ENCODE measurements at places on chromosomes 4 and X.

- DNase-seq, result no peak
Observed at GRCh38 chrX:1138476-1139184, 73.8 kb downstream of the CRLF2 start.

GRCh38 chr4:138177278-138177968 is 64.7 kb downstream of the SLC7A11 start:
- DNase-seq, result no peak

GRCh38 chr4:41013746-41014145 is 200.6 kb downstream of the APBB2 start:
- DNase-seq, result no peak

GRCh38 chr4:79147251-79147650 is 178.6 kb downstream of the NAA11 start:
- DNase-seq, result no peak

DNA sequence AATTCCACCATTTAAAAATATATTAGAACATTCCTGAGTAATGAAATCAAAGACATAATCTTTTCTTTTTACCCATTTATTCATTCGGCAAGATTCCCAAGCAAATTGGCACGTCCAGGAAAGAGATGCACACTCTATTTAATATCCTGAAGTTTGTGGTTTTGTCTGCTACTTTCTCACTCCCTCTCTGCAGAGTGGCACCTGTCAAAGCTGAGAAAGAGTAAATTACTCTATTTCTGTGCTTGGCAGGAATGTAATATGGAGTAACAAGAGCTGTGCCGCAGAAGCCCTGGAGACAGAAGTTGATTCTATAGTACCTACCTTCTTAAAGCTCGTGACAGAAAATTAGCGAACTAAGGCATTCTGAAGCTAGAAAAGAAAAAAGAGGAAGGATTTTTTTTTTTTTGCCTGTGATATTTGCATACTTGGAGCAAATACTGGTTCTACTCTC is 5.5 kb downstream of the GSTCD start:
- peak; percentile 20 for DNase-seq

DNA sequence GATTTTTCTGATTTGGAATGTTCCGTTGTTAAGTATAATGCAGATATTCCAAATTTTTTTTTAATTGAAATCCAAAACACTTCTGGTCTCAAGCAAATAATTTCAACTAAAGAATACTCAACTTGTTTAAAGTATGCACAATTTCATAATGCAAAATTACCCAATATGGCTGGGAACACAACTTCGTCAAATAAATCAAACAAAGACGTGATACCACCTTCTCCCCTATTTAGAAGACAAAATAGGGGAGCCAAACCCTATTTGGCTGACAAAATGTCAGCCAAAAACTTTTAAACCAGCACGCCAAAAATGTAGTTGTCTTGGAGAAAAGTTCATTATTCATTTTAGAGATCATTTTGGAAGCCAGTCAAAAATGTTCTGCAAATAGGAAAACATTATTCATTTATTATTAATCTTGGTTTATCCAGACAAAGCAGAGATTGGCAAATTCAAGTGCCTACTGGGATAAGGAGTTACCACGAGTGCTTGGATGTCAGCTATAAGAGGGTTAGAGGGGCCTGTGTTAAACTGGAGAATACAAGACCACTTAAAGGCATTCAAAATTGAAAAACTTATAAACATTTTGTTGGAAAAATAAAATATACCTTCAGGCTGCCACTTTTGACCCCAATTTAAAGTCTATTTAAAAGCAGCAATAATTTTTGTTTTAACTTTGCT is 3.3 kb upstream of the TKTL2 start:
- no peak for DNase-seq

DNA sequence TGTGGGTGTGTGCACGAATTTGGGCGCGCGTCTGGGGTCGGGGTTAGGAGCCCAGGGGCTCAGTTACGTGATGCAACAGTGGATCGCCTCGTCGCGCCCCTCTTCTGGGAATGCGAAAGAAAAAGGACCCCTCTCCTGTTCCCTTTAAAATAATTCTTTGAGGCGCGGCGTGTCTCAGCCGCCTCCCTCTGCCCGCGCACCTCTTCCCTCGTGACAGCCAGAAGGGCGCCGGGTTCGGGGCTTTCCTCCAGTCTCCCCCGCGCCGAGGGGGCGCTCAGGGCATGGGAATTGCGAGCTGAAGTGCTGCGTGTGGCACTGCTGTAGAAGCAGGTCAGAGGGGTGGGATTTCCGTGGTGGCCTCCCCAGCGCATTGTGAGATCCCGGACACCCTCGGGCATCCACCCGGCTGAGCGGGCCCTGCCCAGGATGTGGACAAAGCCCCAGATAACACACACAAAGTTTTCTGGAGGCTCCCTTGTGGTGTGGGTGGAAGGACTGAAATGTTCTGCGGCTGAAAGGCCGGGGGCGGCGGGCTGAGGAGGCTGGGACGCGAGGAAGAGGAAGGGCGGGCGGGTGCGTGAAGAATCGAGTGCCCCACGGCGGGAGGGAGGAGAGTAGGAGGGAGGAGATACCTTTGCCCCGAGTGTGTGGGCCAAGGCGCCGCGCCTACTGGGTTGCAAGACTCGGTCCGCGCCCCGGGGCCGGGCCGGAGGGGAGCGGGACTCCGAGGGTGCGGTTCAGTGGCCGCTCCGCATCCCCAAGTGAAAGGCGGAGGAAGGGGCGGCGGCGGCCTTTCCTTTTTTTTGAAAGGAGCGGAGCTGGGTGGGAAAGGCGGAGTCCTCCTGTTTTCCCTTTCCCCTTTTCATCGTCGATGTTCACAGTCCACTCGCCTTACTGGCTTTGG is 752 bp downstream of the SEPTIN11 start:
- peak; percentile 15 for DNase-seq

- DNase-seq, result no peak
Observed at GRCh38 chr4:17168571-17168970, 270.1 kb upstream of the LDB2 start.

DNA sequence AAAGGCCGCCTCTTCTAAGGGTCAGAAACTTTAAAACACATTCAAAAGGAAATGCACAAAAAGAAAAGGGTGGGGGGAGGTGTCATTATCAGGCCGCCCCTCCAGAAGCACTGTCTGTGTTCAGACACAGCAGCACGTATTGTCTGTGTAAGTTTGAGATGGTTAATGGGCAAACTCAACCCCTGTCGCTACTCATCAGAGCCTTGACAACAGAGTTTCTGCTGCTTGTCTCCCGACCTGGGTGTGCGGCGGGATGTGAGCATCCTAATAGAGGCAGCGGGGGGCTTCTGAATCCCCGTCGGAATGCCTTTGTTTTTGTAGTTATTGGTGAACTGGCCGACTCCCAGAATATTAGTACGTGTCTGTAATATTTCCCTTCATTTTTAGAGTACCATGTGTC is 158.9 kb downstream of the DCTD start:
- DNase-seq, result no peak

- DNase-seq, result peak; percentile 87
Observed at GRCh38 chr4:71026086-71026485, 32.6 kb downstream of the DCK start.

DNA sequence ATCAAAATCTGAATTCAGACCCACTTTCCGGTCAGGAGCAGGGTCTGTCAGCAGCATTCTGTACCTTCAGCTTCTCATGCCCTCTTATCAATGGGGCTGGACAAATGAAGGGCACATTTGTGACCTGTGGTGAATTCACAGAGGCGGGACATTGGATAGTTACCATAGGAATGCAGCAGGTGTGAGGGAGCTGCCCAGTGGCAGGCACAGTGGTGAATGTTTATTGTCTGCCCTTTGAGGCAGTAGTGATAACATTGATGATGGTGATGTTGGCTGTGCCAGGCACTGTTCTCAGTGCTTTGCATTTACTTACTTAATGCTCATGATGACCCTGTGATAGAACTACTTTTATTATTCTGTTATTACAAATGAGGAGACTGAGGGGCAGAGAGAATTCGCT is 101.2 kb upstream of the KIT start:
- no peak for DNase-seq

GRCh38 chrX:28585767-28586166 is 1.5 kb upstream of the IL1RAPL1 start:
- DNase-seq, result no peak

DNA sequence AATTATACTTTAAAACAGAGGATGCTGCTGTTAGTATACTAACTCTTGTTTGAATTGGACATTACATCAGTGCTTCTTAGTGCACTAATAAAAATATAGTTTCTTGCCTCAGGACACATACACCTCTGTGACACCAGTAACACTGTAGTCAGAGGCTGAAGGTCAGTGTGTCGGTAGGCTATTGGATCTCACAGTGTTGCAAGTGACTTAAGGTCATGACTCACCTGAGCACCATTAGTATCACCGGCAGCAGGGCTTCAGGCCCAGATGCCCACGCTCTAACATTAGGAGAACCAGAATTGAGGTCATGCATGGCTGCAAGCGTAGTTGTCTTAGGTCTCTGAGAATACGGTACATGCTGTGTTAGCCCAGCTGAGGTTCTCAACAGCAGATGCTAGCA is 15.2 kb downstream of the ETDC start:
- no peak for DNase-seq

DNA sequence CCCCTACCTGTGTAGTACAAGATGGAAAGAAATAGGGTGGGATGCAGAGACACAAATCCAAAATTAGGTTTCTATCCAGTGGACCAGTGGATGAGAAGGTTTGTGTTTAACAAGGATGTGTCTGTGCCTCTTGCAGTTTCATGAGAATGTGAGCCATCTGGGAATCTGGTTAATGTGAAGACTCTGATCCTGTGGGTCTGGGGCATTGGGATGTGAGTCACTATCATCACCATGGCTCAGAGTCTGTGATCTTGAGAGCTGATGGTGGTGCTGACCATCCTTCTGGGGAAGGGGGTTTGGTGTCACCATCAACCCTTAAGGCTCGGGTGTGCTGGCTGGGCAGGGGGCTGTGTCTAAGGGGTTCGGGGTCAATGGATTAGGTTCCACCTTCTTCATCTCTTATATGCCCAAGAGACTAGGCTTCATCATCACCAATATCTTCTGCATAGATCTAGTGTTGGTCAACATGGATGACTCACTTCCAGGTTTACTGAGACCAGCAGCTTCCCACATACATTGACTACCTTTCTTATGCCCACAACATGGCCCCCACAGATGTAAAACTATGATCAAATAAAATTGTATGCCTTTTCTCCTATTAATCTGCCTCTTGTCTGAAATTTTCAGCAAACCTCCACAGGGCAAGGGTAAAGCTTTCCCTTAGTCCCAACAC is 65.7 kb upstream of the MID1 start:
- no peak for DNase-seq

DNA sequence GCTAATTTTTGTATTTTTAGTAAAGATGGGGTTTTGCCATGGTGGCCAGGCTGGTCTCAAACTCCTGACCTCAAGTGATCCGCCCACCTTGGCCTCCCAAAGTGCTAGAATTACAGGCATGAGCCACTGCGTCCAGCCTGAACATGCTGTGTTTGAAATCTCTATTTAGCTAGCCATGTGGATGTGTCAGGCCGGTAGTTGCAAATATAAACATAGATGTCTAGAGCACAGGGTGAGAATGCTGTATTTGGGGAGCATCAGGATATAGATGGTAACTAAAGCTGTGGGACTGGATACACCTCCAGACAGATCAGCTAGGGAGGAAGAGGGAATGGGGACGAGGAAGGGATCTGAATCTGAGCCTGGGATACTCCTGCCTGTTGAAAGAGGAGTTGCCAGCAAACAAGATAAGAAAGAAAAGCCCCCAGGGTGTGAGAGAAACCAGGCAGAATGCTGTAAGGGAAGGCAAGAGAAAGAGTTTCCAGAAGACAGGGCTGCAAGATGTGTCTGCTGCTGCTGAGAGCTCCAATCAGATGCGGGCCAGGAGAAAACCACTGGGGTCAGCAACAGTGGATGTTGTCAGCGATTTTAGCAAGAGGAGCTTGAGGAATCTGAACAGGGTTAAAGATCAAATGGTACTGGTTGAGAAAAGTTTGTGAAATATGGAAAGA is 177.4 kb downstream of the PALLD start:
- no peak for DNase-seq

- no peak for DNase-seq
Observed at GRCh38 chr4:110306303-110306702, 107.9 kb upstream of the ELOVL6 start.

DNA sequence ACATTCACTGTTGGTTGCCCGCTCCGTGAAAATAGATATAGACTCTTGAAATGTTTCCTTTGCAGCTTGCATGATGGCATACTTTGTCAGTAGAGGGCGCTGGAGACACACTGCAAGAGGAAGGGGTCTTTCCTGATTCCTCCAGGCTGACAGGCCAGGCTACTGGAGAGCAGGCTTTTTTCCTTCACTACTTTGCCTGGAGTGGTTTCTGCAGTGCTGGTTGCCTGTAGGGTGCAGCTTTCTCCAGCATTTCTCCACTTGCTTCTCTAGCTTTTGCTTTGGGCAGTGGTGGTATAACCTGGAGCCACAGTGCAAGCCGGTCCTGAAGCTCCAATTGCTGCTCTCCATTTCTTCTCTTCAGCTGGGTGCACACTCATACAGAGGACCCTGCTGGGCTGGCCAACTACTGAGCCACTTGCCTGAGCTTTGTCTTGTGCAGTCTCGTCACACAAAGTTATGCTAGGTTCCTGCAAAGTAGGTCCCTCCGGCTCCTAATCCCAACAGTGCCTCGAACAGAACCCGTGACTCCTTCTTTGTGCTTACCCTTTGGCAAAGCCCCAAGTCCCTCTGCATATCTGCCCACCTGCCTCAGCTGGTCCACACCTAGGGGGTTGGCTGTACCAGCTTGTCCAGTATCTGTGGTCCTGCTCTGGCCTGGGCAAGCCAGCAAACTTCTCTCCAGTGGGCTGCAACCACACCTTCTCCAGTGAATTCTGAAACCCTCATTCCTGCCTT is 46.3 kb downstream of the RASSF6 start:
- peak; percentile 23 for DNase-seq
